Stimulated activated CD4-positive, alpha-beta T cell treated with anti-CD3 and anti-CD28 coated beads, Interleukin-2, amount 100 ng/mL, for 24 hours (primary cell): ENCODE measurements at places on chromosomes 13 and 19.

- no peak for DNase-seq
Measured at GRCh38 chr13:22846551-22846950, 334.2 kb upstream of the SGCG start.

- DNase-seq, result no peak
Measured at GRCh38 chr13:39712626-39713025, 57.2 kb downstream of the COG6 start.

DNA sequence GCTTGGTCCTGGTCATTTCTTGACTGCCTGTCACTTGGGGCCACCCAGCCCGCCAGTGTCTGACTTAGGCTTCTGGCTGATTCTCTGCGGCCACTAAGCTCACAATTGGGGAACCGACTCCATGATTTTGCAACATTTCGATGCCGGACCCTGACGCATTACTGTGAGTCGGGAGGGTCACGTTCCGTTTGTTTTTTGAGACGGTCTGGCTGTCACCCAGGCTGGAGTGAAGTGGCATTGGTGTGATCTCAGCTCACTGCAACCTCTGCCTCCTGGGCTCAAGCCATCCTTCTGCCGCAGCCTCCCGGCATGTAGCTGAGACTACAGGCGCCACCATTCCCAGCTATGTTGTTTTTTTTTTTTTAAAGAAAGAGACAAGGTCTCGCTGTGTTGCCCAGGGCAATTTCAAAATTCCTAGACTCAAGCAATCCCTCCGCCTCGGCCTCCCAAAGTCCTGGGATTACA is 3.2 kb upstream of the ADAT3 start:
- DNase-seq, result no peak

DNA sequence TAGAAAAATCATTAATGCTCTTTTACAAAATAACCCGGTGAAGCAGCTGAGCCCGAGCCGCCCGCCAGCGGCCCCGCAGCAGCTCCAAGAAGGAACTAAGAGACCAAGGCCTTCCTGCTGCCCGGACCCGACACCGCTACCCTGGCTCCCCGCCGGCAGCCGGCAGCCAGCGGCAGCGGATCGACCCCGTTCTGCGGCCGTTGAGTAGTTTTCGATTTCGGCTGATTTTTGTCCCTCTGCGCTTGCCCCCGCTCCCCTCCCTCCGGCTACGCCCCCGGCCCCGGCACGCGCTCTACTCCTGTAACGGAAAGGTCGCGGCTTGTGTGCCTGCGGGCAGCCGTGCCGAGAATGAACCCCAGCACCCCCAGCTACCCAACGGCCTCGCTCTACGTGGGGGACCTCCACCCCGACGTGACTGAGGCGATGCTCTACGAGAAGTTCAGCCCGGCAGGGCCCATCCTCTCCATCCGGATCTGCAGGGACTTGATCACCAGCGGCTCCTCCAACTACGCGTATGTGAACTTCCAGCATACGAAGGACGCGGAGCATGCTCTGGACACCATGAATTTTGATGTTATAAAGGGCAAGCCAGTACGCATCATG is at the start of gene PABPC3:
Gene PABPC3, plus strand, starts transcription at position 286 of the 603 bp plus-strand sequence. Its CDS starts 63 bp downstream, at position 349.
- DNase-seq, result peak; percentile 14

DNA sequence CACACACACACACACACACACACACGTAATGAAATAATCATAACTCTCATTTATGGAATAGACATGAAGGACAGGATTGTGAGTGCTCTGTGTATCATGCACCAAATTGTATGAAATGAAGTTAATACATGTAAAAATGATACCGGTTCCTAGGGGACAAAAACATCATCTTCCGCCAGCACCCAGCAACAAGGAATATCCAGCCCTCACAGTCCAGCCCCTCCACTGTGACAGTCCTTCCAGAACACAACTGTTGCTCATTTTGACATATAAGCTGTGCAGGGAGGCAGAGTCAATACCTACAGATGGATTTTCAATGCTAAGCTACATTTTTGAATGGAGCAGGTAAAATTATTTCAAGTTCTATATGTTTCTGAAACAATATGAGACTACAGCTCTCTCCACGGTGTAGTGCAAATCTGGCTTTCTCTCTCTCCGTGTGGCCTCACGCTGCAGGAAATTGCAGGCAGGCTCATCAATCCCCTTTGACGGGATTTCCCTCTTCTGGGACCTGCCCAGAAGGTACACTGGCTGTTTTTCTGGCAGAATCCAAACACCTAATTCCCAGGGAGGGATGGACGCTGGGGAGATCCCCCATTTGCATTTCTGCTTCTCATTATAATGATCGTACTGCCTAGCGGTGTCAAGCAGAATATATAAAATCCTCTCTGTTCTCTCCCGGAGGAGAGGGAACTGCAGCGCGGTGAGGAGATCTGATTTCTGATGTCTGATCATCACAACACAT is 494.0 kb downstream of the LIG4 start:
- DNase-seq, result no peak

DNA sequence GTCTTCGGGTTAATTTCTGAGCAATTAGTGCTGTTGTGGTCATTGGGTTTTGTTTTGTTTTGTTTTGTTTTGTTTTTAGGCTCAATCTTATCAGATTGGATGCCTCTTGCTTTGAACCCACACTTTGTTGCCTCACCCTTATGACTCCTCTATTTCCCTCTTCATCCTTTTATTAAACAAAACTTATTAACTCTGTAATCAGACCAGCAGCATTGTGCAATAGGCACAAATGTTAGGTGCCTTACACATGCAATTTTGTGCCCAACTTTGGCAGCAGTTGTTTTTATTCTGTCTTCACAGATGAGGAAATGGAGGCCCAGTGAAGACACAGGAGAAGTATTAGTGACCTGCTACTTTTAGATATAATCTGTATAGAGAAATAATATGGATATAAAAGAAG is 377.7 kb downstream of the KCNRG start:
- DNase-seq, result no peak

DNA sequence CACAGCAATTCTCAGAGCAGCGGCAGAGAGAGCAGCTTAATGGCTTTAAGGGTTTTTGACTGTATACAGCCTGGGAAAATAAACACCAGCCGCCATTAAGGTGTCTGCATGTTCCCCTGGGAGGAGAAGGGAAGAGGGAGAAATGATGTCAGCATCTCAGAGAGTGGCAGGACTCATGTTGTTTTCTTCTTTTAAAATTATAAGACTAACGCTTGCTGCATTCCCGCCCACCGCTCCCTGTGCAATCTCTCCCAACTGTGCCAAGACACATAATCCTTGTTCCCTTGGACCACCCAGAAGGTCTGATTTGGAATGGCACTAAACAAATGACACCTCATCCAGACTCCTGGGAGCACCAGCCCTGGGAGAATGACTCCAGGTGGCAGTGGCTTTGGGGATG is 27.7 kb upstream of the FAM216B start:
- no peak for DNase-seq

DNA sequence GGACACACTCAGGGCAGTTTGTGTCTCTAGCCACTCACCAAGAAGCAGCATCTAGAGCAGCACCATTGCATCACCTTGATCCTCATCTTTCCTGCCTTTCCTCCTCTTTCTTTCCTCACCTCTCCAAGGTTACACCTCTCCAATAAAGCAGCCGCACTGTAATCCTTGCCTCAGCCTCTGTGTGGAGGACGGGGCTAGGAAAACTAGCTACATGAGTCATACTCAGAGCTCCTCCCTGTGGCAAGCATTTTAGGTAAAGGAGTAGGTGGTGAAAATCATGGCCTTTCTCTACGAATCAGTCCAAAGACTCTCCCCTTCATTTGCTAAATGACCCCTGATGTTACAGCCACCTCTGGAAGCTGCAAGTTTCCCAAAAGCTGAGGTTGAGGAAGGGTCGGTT is 108.9 kb downstream of the DNAJC15 start:
- no peak for DNase-seq

DNA sequence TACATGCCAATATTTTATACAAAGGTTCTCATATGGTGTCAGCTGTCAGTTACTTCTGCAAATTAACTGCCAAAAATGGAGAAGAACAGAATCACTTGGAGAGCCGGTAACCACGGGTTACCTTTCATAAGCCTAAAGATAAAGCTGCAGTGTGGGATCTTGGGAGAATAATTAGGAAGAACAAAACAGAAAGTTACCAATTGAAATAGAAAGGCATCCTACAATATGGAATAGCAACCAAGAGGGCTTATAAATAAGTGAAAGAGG is 74.2 kb downstream of the TSHZ3 start:
- DNase-seq, result no peak

DNA sequence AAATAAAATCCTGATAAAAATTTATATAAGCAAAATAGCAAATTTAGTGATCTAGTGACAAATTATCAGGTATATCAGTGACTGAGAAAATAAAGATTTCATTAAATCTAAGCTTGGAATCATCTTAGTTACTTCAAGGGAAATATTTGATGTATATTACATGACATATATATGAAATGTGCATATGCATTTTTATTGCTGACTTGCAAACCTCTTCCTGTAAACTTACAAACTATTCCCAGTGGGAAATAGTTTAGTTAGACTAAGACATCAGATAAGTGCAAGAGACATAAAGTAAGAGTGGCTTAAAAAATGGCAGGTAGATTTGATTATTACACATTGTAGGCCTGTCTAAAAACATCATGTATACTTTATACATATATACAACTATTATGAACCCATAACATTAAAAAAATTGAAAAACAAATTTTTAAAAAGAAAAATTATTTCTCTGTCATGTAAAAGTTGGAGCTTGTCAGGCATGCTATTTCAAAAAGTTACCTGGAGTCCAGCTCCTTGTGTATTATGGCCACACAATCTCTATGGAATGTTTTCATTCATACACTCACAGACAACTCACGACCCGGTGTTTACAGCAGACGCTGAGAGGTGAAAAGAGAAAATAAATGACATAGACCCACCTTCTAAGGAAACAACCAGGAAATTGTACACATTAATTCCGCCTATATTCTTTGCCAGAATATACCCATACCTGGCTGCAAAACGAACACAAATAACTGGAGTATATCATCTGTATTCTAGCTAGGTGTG is 724.5 kb downstream of the SLITRK6 start:
- no peak for DNase-seq

GRCh38 chr13:113539822-113540221 is 44.7 kb upstream of the TFDP1 start:
- no peak for DNase-seq

DNA sequence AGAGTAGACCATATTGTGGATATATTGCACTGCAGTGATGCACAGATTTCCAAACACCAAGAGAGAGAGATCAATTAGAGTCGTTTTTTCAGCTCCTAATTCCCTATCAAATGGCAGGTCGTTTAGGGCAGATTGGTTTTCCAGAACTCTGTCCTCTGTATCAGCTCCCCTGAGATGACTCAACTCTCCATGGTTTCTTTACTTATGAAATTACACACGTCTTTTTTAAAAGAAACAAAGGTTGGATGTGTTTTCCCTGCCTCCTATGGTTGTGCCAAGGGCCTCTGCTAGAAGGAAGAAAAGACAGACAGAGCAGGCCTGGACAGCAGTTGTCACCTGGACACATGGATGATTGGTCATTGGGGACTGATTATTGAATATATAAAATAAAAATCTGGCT is 478.1 kb upstream of the NBEA start:
- no peak for DNase-seq

DNA sequence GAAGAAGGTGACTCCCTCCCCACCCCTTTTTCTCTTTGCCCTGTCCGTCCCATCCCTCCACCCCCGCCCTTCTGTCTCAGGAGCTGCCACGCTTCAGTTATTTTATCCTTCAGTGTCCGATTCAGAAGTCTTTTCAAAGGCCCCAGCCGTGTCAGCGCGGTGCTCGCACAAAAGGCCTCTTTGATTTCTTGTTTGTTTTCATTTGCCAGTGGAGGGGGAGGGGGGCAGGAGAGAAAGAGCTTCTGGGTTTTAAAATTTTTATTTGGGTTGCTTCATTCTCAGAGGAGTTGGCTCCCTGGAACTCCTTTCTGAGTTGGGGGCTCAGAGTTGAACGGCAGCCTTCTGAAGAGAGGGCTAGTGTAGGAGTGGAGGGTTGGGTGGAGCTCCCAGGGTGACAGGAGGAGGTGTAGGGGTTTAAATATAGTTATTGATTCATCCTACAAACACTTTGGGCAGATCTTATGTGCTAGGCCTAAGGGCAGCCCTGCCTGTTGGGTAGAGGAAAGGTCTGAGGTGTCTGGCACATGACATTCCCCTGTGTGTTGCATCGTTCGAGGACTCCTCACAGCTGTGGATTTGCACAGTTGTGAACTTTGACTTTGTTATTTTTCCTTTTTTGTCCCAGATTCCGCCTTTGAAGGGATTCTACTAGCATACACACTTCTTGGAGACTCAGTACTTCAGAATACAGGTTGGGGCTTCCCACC is 36.8 kb downstream of the NFIX start:
- no peak for DNase-seq

GRCh38 chr13:42548731-42549551 is 25.0 kb upstream of the TNFSF11 start:
- DNase-seq, result no peak

GRCh38 chr19:13864667-13865570 is 12.0 kb upstream of the NANOS3 start:
- no peak for DNase-seq

GRCh38 chr19:49931293-49932040 is 2.2 kb upstream of the NUP62 start:
- no peak for DNase-seq

DNA sequence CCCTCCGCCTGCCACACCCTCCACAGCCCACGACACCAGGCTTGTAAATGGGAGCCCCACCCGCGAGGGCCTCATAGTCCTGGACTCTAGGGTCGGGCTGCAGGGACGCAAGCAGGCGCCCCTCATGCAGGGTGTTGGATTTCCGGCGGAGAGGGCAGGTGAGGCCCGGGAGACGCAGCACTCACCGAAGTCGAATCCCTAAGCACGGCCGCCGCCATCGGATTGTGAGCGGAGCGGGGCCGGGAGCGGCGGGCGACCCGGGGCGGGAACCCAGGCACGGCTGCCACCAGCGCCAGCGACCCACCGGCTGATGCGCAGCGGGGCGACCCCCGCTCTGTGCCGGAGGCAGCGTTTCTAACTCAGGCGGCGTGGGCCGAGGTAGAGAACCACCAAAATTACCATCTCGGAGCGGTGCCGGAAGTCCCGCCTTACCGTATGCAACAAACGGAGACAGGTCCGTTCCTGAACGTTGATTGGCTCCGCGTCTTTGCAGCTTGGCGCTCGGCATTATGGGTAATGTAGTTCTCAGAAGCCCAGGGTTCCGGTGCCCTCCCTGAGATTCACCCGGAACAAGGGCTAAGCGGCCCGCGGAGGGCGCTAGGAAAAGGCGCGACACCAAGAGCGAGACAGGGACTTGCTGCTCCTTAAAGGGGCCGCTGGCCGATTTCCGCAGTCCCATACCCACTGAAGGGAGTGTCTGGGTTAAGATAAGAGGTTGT is at the start of gene ZNF416:
Gene ZNF416, minus strand, starts transcription at position 425 of the 719 bp plus-strand sequence. Its CDS starts 207 bp downstream, at position 218.
- DNase-seq, result peak; percentile 94

GRCh38 chr13:23552171-23552570 is 18.0 kb upstream of the TNFRSF19 start:
- no peak for DNase-seq

DNA sequence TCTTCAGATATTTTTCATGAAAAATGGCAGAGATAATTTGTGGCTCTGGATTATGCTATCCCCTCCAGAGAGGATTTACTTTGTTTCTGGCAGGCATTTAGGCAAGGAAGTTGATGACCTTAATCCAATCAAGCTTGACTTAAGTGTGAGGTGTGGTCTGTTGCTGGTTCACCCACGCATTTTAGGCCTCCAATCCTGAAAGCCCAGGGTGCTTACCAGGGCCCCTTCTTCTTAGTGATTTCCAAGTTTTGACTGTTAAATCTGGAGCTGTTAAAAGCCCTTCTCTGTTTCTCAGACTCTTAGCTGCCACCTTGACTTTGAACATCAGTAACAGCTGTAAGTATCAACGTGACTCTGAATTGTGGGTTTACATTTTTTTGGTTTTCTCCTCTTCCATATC is 161.8 kb downstream of the DNAJC15 start:
- no peak for DNase-seq

- no peak for DNase-seq
Measured at GRCh38 chr19:54659300-54659699, 3.5 kb upstream of the LILRB4 start.

- DNase-seq, result no peak
Measured at GRCh38 chr13:47420020-47420419, 523.2 kb upstream of the HTR2A start.
